Central memory CD4-positive, alpha-beta T cell (primary cell): ENCODE measurements at places on chromosomes 2 and 18.

DNA sequence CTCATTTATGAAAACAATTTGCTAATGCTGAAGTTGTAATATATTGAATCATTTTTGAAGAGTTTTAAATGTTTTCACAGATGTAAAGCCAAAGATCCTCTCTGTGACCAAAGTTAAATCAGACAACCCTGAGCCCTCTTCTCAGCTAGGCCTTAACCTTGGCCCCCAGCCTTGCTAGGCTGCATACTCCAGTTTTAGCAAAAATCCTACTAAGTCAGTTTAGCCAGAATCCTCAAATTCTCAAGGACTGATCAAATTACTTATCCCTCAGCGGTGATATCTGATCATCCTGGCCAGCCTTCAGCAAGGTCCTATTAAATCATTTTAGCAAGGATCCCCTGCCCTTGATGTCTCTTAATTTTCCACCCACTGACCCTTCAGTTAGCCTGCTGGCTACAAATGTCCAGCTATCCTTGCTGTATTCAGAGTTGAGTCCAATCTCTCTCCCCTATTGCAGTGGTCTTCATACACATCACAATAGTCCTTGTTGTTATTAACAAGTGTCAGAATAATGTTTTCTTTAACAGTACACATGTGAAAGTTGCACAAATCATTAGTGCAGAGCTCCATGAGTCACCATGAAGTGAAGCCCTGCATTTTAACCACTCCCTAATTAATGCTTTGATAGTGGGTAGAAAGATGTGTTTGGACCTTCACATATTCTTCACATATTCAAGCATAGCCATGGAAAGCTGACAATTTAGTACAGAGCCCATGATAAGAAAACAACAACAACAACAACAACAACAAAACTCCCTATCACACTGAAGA is 206.4 kb downstream of the NBAS start:
- DNase-seq, result no peak

- DNase-seq, result no peak
Observed at GRCh38 chr2:210551001-210551400, 5.4 kb upstream of the CPS1 start.

- DNase-seq, result no peak
Observed at GRCh38 chr18:78303519-78304191, 676.0 kb upstream of the SALL3 start.

- no peak for DNase-seq
Observed at GRCh38 chr2:156901373-156902031, 356.0 kb upstream of the GALNT5 start.

GRCh38 chr2:226631671-226632070 is 167.9 kb downstream of the IRS1 start:
- DNase-seq, result no peak

- DNase-seq, result no peak
Observed at GRCh38 chr18:58958628-58959027, 94.0 kb downstream of the ZNF532 start.

GRCh38 chr2:126793885-126794613 is 104.6 kb upstream of the TEX51 start:
- DNase-seq, result no peak

DNA sequence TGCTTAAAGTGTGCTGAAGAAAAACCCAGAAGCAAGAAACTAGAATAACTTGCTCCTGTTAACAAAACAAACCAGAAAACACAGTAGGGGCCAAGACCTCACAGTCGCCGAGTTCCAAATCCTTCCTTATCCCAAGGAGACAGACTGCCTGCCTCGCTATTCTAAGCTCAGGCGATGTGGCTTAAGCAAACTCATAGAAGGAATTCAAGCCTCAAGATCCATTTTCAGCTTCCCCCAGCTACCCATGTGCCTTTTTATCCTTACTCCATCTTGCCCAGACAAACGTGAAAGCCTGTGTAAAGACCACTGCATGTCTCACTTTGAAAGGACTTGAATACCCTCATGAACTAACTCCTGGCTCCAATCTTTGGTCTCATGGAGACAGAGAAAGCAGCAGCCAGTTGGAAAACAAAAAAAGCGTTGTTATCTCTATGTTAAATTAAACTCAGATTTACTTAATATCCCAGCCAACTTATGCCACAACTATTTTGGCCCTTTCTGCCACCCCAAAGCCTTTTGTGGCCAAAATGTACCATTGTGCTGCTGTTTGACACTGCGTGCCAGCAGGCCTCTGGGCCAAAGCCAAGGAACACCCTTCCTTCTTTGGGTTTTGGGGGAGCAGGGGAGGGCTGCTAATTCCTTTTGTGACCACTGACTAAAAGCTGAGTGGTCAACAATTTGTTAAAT is 123.2 kb upstream of the FZD5 start:
- no peak for DNase-seq

- DNase-seq, result no peak
Observed at GRCh38 chr2:70325875-70326274, 24.0 kb upstream of the FAM136A start.

- DNase-seq, result no peak
Observed at GRCh38 chr18:72830109-72830508, 37.7 kb downstream of the NETO1 start.
